ENCODE measurements at places on chromosomes 6 and 20.

- DNase-seq = no peak
Observed at GRCh38 chr6:112338166-112338709, 8.9 kb upstream of the RFPL4B start.

GRCh38 chr20:32761831-32762753, at the start of gene DNMT3B:
Gene DNMT3B, plus strand, starts transcription at chr20:32762385. Its CDS starts 17,939 bp downstream, at chr20:32780324.
- DNase-seq = peak; percentile 72

GRCh38 chr6:102520966-102521365, 1127.5 kb downstream of the GRIK2 start:
- no peak for DNase-seq

- no peak for DNase-seq
Observed at GRCh38 chr6:162639951-162640350, 87.6 kb downstream of the PRKN start.

DNA sequence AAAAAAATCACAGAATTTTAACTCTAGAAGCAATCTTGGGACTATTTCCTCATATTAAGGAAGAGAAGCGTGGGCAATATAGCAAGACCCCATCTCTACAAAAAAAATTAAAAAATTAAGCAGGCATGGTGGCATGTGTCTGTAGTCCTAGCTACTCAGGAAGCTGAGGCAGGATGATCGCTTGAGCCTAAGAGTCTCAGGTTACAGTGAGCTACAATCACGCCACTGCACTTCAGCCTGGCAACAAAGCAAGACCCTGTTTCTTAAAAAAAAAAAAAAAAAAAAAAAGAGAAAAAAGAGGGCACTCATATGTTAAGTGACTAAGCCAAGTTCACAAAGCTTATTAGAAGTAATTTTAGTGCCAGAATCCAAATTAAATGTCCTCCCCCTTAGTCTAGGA, 100.8 kb downstream of the SESN1 start:
- no peak for DNase-seq

GRCh38 chr20:24059174-24059573, 70.6 kb upstream of the GGTLC1 start:
- DNase-seq = no peak

- no peak for DNase-seq
Observed at GRCh38 chr20:57470212-57470522, 54.8 kb downstream of the CTCFL start.

DNA sequence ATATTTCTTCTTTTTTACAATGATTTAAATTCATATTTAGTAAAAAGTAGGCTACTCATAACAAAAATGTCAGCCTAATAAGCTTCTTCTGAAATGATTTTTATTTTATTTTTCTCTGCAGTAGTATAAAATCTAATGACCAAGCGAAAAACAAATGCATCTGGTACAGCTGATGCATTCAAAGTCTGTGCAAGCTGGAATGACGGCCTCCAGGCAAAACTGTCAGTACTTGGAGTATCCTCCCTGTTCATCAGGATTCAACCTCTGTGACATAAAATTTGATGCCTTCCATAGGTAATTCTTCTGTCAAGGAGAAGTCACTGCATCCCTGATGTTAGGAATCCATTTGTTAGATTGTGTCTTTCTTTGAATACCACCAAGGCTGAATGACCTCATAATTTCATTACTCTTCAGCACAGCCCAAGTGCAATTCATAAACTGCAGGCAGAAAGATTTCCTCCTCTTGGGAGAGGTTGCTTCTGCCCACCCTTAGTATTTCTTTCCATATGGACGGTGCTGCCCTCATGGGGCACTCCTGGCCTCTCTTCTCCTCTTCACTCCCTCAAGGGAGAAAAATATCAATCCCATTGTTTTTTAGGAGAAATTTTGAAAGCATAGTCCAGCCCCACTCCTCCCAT, 146.4 kb upstream of the STXBP5 start:
- no peak for DNase-seq

GRCh38 chr6:41840326-41840725, 52.8 kb downstream of the TOMM6 start:
- no peak for DNase-seq

- DNase-seq = no peak
Observed at GRCh38 chr20:16459019-16459700, 114.1 kb downstream of the KIF16B start.

DNA sequence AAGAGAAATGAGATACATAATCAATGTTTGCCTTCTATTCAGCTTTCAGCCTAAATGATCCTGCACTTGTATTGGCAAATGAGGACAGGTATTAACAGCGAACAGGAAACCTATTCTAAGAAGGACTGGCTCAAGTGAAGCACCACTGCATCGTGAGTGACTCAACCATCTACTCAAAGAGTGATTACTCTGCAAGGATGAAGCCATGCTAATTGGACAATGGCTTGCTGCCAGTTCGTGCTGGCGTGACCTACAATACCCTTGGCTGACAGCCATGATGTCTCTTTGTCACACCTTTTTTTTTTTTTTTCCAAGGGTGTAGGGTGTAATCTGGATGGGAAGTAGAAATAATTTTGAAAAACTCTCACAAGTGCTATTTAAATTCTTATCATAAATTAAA, 104.9 kb downstream of the GJA10 start:
- no peak for DNase-seq

Data from GM18507 (cell line).